ENCODE measurements at places on chromosomes 12 and 14.

GRCh38 chr12:22410486-22410885 lies 76.0 kb upstream of the ST8SIA1 start:
- peak; percentile 97 for DNase-seq

DNA sequence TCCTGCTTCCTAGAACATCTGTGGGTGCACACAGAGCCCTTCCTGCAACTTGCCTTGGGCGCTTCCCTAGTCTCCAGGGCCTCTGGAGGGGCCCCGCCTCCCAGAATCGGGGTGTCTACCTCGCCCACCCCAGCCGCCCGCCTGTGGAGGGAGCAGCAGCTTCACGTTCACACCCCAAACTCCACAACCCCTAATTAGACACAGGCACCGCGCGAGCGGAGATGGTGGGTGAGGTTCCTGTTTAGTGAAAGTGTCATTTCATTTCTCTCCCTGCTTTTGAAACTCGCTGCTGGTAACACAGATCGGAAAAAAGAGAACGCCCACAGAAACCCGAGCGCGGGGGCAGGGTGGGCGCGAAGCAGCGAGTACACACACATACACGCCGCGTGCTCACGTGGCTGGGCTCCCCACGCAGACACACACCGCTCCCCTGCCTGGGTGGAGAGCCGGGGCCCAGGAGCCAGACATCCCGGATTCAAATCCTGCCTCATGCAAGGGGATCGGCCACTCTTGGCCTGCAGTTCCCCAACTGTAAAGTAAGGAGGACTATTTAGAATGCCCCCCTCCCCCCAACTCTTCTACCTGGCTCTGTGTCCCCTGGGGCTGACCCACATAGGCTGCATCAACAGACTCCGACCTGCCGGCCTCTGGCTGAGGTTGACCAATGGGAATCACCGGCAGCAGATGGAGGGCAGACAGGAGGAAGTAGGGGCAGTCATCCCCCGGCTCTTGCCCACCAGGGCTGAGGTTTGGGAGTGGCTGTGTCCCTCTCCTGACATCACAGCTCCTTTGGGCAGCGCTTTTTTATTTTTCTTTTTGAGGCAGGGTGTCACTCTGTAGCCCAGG lies 79.2 kb upstream of the NCOR2 start:
- no peak for DNase-seq

DNA sequence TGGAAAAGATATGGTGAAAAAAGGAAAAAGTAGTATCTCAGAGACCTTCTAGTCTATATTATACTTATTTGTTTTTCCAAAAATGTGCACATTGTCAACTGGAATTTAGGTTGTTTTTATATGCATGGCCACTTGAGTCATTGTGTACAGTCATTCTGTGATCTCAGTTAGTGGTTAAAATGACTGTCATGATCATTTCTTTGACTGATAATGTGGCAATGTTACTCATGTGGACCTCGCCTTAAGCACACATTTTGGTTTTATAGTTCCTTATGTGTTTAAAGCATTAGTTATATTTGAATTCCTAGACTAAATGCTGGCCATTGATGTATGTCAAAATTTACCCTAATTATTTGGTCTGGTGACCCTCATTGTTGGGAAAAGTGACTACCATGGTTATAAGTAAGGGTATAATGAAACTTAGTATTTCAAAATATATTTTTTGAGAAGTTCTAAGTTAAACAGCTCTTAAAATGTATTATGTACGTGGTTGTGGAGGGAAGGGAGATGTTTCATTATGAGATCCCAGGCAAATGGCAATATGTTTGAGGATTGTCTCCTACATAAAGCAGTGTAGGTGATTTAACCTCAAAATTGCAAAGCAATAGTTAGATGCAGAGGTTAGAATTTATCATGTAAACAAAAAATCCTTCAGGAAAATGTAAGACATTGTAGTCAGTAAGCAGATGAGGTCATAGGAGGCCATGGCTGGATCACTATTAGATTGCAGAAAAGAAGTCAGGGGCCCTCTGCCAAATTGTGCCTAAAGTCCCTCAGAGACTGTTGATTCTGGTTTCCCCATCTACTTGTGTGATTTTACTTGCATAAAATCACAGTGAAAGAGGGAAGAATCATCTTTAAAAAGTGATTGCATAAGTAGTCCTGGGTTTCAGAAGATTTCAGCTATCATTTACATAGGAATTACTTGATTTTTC lies 17.5 kb downstream of the PNMA1 start:
- DNase-seq: peak; percentile 65

GRCh38 chr12:47808050-47808449 lies 11.7 kb downstream of the HDAC7 start:
- DNase-seq: no peak

DNA sequence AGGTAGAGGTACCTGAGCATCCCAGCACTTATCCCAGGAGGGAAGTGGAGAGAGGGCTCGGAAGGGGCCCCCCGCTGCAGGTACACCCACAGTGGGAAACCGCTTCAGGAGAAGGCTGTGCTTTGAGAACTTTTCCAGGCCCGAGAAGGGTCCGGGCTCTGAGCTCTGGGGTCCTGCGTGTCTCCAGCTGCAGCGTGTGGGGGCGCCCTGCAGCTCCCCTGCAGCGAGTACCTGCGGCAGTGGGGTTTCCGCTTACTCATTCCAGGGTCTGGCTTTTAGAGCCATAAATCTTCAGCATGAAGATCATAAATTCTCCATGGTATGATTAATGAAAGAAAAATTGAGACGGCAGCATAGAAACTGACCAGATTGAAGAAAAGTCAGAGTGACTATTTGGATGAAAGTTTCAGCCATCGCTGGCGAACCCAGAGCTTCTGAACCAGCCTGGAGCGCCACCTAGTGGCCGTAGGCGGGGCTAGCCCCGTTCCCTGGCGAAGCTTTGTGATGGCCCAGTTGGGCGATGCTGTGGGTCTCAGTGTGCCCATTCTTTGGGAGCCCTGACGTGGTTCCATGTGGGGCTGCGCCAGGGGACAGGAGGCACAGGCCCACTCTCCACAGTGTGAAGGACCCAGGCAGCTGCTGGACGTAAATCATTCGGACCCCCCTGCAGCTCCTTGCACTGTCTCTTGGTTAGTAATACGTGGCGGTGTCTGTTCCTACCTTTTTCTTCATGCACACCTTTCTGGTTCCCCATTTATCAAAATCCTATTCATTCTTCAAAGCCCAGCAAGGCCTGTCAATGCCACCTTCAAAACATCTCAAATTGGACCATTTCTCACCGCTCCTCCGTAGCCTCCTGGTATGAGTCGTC lies 198.2 kb downstream of the TSPAN9 start:
- DNase-seq: no peak

DNA sequence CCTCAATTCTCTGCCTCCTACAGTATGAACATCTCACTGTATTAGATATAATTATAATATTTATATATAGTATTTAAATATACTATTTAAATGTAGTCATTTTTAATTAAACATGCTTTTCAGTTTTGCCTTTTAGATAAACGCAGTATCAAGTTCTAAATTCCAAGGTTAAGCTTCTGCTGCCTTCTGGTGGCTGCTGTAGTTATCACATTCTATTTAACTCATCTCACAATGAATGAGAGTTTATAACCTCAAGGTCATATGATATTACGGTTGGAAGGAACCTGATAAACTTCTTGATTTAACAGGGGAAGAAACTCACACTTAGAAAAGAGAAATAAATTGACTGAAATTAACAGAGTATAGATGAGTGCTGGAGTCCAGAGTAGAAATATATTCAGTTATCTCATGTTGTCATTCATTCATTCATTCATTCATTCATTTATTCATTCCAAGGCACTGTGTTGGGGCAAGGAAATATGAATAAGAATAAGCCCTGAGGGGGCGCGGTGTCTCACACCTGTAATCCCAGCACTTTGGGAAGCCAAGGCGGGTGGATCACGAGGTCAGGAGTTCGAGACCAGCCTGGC lies 31.9 kb downstream of the GUCY2C start:
- no peak for DNase-seq

DNA sequence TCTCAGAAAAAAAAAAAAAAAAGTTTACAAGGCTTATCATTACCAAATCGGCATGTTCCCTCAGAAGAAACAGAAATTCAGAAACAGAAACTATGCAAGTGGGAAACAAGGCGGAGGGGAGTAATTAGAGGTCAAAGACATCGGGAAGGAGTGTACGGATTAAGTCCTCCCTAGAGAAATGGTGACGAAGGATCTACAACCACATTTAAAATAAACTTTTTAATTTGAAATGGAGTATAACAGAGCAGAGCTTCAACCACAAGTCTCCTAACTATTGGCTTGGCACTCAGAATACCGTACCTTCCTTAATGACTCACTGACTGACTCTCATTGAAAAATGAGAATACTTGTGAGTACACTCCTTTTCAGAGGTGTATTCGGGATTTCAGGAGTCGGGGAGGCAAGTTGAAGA lies 908 bp downstream of the ENTPD5 start:
- peak; percentile 37 for DNase-seq

- DNase-seq: no peak
Measured at GRCh38 chr12:10771132-10771733, 31.2 kb downstream of the TAS2R7 start.

DNA sequence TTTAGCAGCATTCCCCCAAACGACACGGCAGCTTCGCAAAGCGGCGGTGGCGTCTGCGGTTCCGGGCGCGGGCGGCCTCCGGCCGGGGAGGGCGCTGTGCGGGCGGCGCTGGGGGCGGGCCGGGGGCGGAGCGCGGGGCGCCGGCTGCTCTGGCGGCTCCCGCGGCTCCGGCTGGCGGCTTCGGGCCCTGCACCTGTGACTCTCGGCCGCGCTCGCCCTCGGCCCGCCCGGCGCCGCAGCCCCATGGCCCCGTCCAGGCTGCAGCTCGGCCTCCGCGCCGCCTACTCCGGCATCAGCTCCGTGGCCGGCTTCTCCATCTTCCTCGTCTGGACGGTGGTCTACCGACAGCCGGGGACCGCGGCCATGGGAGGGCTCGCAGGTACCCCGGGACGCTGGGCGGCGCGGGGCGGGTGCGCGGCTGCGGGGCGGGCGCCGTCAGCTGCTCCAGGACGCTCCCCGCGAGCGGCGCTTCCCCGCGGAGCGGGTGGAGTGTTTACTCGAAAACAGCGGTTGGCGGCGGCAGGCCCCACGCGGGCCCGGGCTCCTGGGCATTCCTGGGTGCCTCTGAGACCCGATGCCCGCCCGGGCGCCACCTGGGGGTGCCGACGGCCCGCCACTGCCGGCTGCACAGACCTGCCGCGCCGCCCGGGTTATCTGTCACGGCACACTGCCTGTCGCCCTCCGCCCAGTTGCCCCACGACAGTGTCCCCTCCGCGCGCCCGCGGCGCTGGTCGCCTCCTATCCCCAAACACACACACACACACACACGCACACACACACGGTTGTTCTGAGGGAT lies at the start of gene SLC48A1:
Gene SLC48A1 (plus strand): TSS at position 177 of the 796 bp plus-strand sequence. CDS start 67 bp downstream, at position 244.
- DNase-seq: no peak

- no peak for DNase-seq
Measured at GRCh38 chr12:81963026-81963425, 203.9 kb upstream of the PPFIA2 start.

DNA sequence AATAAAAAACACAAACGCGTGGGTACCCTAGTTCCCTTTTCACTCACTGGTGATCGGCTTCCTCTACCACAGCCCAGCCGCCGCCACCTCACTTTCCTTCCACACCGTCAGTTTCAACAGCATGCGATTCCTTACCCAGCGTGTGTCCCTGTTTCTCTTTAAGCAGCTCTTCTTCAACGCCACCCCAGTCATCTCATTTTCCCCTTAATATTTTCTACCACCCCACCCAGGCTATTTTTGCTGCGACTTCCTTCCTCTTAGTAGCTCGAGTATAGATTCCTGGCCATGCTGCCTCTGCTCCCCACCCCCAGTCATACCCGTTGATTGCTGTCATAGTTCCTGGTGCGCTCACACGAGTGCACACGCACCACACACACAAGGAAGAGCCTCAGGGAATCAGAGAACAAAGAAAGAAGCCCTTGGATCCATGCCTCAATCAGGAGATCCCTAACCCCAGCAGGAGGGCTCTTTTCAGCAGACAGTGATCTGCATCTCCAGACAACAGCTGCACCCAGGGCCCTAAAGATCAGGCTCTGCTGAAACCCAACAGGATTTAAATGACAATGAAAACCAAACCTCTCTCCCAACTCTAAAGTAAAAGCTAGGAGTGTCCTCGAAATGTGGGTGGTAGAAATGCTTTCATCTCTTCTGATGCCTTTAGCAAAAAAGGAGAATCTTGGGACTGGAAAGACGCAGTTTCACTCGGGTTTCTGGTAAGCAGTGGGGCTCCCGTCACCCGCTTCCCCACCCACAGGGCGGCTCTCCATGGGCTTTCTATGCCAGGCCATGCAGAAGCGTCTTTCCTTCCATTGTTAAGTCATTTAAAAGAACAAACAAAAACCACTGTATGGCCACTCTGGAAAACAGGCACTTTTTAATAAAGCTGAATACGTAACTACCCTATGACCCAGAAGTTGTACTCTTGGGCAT lies 23.8 kb downstream of the VPS37B start:
- DNase-seq: peak; percentile 79

GRCh38 chr12:132481345-132481744 lies 8.6 kb upstream of the FBRSL1 start:
- DNase-seq: no peak

GRCh38 chr12:49105504-49106084 lies 5.1 kb downstream of the LMBR1L start:
- peak; percentile 40 for DNase-seq

GRCh38 chr14:20730891-20731290 lies 14.8 kb upstream of the EDDM3A start:
- DNase-seq: no peak

DNA sequence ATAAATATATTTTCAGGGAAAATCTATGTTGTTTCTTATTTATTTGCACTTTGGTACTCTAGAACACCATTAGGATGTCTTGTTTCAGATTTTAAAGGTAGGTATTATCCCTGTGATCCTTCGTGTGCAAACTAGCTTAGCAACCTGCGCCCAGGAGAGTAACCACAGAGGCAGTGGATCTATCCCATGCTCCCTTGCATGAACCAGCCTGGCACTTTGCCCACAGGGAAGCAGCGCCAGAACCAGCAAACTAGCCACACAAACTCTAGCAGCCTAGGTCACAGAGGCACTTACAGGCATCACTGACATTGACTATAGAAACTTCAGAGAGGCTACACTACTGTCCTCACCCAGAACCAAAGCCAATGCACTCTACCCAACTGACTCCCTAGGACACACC lies 76.1 kb downstream of the TSHR start:
- DNase-seq: no peak

DNA sequence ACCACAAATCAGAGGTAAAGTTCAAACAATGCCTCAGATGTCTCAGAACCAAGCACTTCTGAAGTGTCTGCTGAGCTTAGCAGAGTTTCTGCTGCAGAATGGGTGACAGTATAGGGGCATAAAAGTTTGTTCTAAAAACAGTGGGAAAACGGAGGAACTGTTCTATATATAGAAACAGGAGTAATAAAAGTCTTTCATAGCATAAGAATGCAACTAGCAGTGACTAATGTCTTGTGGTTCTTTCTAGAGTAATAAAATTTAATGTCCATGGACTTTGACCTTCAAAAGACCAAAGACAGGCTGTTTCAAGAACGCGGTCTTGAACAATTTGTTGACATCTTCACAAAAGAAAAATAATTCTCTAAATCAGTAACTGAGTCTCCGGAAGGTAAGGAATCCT lies 107.5 kb upstream of the FAR2 start:
- no peak for DNase-seq

GRCh38 chr14:55913324-55914025 lies 204.7 kb upstream of the PELI2 start:
- DNase-seq: no peak
